ENCODE measurements at places on chromosomes 5 and 9.

DNA sequence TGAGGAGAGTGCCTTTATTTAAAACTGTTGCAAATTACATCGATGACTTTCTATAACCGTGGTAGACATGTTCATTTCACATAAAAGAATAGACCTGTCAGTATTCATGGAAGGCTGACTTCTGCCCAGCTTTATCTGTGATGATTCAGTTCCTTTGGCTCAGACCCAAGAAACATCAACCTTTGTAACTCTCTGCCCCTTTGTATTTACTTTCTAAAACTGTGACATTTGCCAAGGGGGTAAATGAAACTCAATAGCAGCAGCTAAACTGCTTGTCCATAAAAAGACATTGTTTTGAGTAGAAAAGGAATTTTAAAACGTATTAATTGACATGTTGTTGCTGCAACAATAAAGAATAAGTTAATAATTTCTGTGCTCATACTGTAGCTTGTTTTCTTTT lies 137.8 kb upstream of the ANKH start:
- no peak for DNase-seq

- no peak for DNase-seq
Observed at GRCh38 chr5:167063788-167064187, 1227.7 kb upstream of the WWC1 start.

GRCh38 chr9:134875371-134875770 lies 5.2 kb upstream of the FCN2 start:
- no peak for DNase-seq

GRCh38 chr5:55480781-55481180 lies 54.0 kb downstream of the PLPP1 start:
- no peak for DNase-seq

DNA sequence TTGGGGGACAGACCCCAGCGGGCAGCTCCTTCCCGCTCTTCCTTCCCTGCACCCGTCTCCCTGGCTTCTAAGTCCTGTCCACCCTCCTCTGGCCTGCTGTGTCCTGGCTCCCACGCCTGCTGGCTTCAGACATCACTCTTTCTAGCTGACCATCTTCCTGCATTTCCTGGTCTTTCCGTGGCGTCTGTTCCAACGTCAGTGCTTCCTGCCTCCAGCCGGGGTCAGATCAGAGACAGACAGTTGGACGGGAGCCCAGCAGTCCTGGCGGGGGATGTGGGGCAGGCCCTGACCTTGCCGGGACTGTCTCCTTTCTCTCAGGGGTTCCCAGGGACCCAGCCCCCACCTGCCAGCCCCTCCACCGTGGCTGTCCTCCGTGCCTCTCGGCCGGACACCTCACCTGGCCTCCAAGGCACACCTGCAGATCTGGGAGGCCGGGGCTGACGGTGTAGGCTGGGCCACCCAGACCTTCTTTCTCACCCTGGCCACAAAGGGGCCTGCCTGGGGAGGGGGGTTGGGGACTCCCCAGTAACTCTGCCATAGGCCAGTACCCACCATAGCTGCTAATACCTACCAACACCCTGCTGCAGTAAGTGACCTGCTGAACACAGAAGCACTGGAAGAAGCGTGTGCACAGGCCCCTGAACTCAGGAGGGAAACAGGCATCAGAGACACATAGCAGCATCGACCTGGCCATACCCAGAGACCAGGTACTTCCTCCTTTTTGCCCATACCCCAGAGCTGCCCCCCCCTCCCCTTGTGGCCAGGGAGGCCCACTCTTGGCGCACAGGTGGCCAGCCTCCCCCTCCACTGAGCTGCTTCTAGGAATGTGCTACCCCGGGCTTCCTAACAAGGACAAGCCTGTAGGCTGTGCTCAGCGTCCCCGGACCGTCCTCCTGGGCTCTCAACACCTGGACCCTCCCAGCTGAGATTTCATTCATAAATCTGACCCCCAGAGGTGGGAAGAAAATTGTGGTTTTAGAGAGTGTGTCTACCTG lies 5.1 kb downstream of the NRARP start:
- DNase-seq = no peak

DNA sequence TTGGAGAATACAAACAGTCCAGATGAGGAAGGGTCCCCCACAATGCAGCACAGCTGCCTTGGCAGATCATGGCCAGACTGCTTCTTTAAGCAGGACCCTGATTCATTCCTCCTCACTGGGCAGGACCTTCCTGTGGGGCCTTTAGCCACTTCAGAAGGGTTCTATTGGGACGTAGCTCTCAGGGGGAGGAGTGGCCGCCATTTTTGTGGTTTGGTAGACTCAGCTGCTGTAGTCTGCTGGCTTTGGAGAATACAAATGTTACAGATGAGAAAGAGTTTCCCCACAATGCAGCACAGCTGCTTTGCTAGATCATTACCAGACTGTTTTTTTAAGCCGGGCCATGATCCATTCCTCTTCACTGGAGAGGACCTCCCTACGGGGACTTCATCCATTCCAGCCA lies 57.4 kb downstream of the TMEM38B start:
- no peak for DNase-seq

- DNase-seq = no peak
Observed at GRCh38 chr5:159873680-159874079, 42.6 kb upstream of the ADRA1B start.

DNA sequence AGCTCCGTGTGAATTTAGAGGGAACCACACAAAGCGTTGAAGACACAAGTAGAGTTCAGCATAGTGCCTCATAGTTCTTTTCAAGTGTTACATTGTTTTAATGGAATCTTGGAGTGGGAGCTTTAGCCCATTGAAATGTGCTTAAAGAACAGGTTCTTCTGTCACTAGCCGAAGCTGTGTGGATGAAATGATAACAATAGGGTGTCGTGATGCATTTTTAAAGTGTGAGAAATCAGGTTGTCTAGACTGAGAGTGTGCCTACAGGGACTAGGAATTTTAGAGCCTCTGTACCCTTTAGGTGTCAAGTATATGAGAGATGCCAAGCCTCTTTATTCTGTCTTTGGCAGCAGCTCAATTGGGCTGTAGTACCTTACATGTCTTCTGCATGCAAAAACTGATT lies 83.0 kb downstream of the NDUFS4 start:
- no peak for DNase-seq

GRCh38 chr9:32928145-32928763 lies 73.2 kb downstream of the APTX start:
- no peak for DNase-seq

GRCh38 chr9:105418588-105419500 lies 29.0 kb upstream of the FSD1L start:
- no peak for DNase-seq

- peak; percentile 53 for DNase-seq
Observed at GRCh38 chr9:84701801-84702200, 32.3 kb downstream of the NTRK2 start.

DNA sequence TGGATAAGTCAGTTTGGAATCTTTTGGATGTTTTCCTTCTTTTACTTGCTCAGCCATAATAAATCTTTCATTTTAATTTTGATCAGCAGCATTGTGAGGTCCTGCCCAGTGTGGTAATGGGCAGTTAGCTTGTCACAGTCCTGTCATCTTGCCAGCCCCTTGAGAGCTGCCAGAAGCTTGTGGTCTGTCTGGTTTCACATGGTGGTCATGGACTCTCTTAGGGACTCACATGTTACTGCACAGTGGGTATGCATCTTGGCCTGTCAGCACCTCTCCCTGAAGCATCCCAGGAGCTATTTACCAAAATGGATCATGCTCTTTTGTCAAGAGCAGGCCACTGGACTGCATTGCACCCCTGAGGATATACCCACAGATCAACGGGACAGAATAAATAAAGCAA lies 60.3 kb downstream of the DAPK1 start:
- no peak for DNase-seq

- no peak for DNase-seq
Observed at GRCh38 chr5:55517804-55518203, 17.0 kb downstream of the PLPP1 start.

GRCh38 chr5:97229688-97230285 lies 46.7 kb upstream of the RIOK2 start:
- no peak for DNase-seq

- DNase-seq = no peak
Observed at GRCh38 chr5:165525271-165525670, 2019.9 kb downstream of the MAT2B start.

DNA sequence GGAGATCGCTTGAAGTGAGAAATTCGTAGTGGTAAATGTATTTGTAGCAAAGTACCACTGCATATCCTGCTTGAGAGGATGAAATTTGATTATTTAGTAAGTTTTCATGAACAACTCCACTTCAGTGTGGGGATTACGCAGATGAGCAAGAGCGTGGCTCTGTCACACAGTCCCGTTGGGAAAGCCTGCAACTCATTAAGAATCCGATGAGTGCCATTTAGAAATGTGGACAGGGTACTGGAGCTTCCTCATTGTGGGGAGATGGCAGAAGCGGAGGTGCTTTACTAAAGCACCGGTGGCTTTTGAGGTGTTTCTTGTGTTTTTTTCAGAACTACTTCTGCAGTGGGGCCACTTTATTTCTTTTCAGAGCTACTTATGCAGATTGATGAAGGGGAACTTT lies 1.4 kb downstream of the TJP2 start:
- DNase-seq = no peak

GRCh38 chr5:134103397-134103796 lies 11.1 kb upstream of the TCF7 start:
- DNase-seq = no peak

DNA sequence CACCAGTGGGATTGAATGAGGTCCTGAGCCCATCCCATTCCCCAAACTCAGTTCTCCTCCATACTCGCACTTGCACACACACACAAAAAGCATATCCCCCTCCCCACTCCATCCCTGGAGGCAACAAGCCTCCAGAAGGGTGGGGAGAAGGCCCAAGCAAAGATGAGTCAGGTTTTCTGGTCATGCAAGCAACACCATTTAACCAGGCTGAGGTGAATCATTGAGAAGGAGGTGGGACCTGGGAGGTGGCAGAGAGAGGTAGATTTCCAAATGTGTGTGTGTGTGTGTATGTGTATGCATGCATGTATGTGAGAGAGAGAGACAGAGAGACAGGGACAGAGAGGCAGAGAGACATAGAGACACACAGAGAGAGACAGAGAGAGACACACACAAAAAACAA lies 185.2 kb upstream of the TRIM32 start:
- no peak for DNase-seq

GRCh38 chr5:42422656-42423280 lies 471 bp upstream of the GHR start:
- no peak for DNase-seq

- no peak for DNase-seq
Observed at GRCh38 chr5:124844371-124844920, 98.0 kb upstream of the ZNF608 start.

- DNase-seq = no peak
Observed at GRCh38 chr9:26781906-26782305, 110.7 kb downstream of the CAAP1 start.

DNA sequence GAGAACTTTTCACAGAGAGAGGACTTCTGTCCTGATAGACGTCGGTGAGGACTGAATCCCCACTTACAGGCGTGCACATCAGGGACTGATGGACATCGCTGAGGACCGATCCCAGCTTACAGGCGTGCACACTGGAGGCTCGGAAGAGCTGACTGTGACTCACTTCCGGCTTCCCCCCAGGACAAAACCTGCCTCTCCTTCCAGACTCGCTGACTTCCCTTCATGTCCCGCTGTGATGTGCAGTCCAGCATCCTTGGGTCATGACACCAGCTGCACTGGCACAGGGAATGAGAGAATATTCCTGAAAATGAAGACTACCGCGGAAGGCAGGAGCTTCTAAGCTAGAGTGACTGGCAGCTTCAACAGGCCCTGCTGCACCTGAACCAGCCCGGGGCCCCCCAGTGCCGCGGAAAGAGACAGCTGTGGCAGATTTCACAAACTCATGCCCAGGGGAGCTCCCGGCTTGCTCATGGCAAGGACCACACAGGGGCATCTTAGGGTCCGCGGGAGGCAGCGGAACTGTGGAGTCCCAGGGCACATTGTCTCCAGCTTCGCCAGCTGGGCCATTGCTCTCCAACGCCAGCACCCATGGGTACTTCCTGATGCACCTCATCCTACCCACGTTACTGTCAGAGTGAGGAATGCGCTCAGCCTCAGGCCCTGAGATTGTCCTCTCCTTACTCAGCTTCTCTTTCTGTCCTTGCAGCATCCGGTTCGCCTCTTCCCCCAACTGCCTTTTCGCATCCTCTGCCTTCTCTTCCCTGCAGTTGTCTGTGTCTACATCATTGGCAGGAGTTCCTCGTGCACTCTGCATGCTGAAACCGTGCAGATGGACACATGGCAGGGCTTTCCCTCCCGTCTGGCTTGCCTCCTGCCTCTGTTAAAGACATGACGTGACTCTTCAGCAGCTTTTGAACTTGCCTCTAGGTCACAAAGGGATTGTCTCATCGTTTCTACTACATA lies 29.5 kb downstream of the SURF6 start:
- DNase-seq = peak; percentile 57

DNA sequence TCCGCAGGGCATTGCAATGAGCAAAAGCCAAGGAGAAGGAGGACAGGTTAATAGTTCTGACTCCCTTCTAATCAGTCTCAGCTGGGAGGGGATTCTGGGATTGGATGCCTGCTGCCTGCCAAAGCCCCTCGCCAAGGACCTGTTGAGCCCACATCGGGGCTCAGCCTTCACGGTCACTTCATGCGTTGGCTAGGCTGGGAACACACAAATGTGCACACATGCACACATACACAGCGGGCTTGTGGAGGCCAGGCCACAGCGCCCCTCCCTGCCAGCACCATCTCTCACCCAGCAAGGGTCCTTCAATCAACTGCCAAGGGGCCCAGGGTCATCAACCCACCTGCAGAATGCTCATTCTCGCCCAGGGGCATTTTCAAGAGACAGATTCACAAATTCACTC lies 113.9 kb downstream of the C5orf15 start:
- DNase-seq = no peak
